Right ventricle myocardium inferior (tissue), 1 donor: ENCODE measurements at places on chromosomes 3 and 15. TPM values are rescaled to one million over a fixed set of nuclear protein-coding genes. Genes with fewer than 3 reads are reported as not detected.

GALK2 gene
- 36.5 TPM for total RNA-seq

ARPC4 gene
- total RNA-seq, result 70.8 TPM

CHMP2B gene
- total RNA-seq, result 33.5 TPM

- no peak for DNase-seq
Measured at GRCh38 chr3:14208168-14208567, 29.6 kb downstream of the LSM3 start.

GRCh38 chr3:56189536-56189935, 278.7 kb downstream of the ERC2 start:
- no peak for DNase-seq

- no peak for DNase-seq
Measured at GRCh38 chr3:43132193-43132592, 26.3 kb upstream of the POMGNT2 start.

DNA sequence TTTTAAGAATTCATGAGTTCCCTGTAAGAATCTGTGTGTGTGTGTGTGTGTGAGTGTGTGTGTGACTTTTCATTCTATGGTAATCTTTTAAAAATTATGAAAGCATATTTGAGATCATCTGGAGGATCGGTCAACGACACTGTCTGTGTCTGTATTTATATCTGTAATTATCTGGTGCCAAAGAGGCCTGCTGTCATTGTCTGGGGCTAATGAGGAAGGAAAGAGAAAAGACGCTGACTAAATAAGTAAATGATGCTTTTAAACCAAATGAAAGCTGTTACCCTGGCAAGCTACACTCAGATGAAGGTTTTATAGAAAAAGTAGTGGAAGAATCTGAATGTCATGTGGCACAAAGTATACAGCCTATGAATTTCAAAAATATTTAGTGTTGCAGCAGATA, 439.8 kb downstream of the RBMS3 start:
- DNase-seq, result no peak

DNA sequence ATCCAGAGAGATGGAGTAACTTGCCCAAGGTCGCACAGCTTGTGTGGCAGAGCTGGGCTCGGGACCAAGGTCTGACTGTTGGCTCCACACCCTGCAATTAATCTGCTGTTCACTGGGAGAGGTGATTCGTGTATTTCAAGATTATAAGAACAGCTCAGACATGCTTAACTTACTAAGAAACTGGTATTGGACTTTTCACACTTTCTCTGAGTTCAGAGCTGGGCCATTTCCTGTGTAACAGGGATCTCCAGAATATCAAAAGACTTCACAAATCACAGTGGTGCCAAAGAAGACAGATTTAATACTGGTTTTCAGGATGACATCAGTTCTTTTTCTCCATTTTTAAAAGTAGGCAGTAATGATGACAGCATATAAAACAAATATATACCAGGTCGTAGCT, 156.8 kb upstream of the UBE2E1 start:
- DNase-seq, result no peak

DNA sequence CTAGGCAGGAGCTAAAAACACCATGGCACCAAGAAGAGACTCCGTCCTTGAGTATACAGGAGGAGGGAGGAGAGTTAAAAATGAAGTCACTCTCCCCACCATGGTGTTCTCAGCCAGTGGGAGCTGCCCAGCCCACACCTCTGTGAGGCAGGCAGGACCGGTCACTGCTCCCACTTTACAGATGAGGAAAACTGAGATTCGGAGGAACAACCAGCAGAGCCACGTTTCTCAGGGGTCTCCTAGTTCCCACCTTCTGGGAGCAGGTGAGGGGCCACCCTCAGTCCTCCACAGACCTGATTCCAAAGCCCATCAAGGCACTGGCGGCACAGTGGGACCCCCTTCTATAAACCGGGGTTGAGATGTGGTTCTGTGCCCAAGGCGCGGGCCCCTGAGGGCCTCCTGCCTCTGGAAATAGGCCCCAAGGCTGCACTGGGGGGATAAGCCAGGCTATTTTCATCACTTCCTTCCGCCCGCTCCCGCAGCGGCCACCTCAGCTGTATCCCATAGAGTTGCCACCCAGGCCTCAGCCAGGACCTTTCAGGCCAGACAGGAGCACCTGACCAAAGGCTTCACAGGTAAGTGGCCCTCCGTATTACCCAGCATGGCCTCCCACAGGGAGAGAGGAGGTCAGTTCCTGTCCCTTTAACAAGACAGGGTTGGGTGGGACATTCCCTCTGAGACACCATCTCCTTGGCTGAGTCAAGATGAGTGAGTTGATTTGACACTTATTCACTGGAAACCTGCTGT, at the start of gene GP9:
Gene GP9, plus strand, starts transcription at position 504 of the 747 bp plus-strand sequence. CDS start 961 bp downstream, outside the sequence.
- peak; percentile 65 for DNase-seq

DNA sequence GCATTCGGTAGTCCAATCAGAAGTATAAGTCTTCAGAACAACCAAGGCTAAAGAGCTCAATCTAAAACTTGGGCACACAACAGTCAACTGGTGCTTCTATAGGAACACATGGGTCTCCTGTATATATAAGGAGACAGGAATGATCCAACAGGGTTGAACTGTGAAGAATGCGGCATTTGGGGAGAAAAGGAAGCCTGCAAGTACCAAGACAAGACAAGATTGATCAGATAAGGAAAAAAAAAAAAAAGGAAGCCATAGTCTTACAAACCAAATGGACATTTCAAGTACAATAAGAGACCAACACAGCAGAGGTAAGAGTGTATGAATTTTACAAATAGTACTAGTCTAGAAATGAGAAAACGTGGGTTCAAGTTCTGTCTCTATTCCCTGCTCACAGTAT, 6.5 kb downstream of the CPEB1 start:
- DNase-seq, result no peak

GRCh38 chr3:178386880-178387279, 149.4 kb upstream of the KCNMB2 start:
- DNase-seq, result no peak

GRCh38 chr3:157089455-157090221, 70.3 kb downstream of the CCNL1 start:
- DNase-seq, result no peak

DNA sequence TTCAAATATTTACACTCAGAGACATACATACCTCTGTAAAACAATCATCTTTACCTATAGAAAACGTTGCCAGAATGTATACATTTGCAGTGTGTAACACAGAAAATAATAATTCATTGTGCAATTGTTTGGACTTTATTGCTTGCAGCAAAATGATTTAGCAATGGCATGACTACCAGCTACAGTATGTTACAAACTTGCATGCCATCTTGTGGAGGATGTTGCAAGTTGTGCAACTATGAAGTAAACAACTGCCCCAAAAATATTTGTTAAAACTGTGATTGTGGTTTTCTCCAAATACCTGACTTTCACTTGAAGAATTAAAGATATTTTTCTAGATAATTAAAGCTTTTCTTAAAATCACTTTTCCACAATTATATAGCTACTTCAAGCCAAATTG, 27.1 kb upstream of the C3orf49 start:
- DNase-seq, result no peak

DNA sequence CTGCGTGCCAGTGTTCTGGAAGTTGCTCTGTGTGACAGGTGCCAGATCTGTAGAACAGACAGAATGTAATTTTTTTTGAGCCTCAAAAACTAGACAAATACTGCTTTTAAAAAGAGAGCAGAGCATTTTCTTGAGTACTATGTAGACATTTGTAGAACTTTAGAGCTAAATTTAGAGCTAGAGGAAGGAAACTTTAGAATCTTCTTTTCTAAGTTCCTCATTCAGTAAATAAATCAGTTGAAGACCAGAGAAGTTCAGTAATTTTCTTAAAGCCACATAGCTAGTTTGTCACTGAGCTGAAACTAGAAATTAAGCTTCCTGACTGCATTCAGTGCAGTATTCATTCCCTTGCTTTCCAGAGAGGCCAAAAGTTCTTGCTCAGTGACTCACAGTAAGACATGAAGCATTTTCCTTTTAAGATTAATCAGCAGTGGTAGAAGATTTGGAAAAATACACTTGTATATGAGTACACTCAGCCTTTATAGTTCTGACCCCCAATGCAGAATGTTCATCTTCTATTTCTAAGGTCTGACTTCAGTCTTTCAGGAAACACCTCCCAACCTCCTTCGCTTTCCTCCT, 83.6 kb upstream of the TSEN2 start:
- no peak for DNase-seq

DNA sequence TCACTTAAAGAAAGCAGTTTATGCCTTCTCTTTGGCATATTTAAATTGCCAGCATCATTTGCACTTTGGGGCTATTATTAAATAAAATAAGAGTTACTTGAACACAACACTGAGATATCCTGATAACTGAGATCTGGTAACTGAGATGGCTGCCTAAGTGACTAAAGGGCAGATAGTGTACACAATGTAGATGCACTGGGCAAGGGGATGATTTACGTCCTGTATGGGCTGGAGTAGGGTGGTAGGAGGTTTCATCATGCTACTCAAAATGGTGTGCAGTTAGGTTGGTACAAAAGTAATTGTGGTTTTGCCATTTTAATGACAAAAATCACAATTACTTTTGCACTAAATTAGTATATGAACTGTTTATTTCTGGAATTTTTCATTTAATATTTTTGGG, 196.1 kb downstream of the UBE2E2 start:
- DNase-seq, result no peak

DNA sequence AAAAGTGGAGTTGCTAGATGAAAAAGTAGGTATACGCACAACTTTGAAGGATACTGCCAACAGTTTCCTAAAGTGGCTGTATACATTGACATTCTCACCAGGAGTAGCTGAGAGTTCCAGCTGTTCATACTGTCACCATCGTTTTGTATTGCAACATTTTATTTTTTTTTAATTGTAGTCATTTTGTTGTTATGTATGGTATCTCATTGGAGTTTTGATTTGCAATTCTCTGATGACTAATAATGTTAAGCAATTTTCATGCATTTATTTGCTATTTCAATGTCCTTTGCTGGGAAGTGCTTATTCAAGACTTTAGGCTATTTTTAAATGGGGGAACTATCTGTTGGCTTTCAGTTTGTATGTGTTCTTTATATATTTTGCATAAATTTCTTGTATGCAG, 185.1 kb upstream of the TGFBR2 start:
- no peak for DNase-seq
